ENCODE measurements at places on chromosomes 13 and 19. TPM values are rescaled to one million over a fixed set of nuclear protein-coding genes. Genes with fewer than 3 reads are reported as not detected.

SULT2A1 gene
- not detected for total RNA-seq

PRR36 gene
- total RNA-seq, result not detected

SERPINE3 gene
- total RNA-seq, result not detected

ZNF667 gene
- total RNA-seq, result 2.6 TPM

MAB21L1 gene
- not detected for total RNA-seq

BRCA2 gene
- total RNA-seq, result 17.0 TPM

PBX4 gene
- not detected for total RNA-seq

CD33 gene
- total RNA-seq, result not detected

ATP4B gene
- total RNA-seq, result not detected

IL12RB1 gene
- 0.43 TPM for total RNA-seq

ZNF285 gene
- total RNA-seq, result 1.4 TPM

NLRP13 gene
- total RNA-seq, result not detected

ZNF208 gene
- total RNA-seq, result not detected

ZNF808 gene
- 20.6 TPM for total RNA-seq

MFSD12 gene
- total RNA-seq, result 179 TPM

HSH2D gene
- not detected for total RNA-seq

ERVK3-1 gene
- total RNA-seq, result 45.0 TPM

CDX2 gene
- total RNA-seq, result not detected

CRLF1 gene
- total RNA-seq, result 2.6 TPM

KLK3 gene
- not detected for total RNA-seq

YJU2 gene
- 24.9 TPM for total RNA-seq

C19orf38 gene
- total RNA-seq, result not detected

CYP4F8 gene
- not detected for total RNA-seq

PSG5 gene
- total RNA-seq, result 0.66 TPM
